ENCODE measurements at places on chromosomes 11 and 22.
A peak's percentile ranks its signal among the peaks of the same experiment; 100 is the strongest.

DNA sequence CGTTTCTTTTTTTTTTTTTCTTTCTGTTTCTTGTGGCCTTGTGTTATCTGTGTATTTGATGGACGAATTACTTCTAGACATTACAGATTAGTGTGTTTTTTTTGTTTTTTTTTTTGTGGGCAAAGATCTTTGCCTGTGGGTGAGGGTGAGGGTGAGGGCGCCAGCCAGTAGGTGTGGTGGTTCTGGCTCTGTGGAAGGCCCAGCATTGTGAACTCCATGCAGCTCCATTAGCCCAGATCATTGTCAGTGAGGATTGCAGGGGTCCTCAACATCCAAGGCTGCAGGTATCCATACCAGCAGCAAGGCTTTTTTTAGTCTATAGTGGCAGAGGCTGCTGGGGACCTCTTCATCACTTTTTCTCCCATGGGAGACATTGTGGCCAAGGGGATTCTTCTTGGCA is 13.7 kb downstream of the BIRC2 start:
- DNase-seq = no peak

DNA sequence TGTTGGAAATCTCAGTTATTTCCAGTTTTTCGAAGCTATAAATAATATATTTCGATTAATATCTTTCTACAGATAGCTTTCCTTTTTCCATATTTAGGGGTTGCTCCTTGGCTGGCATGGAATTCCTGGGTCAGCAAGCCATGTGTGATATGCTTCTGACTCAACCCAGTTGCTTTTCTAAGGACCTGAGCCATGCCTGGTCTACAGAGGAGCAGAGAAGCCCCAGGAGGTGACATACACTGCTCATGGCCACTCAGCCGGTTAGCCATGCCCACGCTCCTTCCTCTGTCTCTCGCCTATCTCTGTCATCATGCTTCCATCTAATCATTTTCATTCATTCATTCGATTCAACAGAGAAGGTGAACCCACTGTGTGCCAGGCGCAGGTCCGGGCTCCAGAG is 23.2 kb upstream of the PDGFB start:
- no peak for DNase-seq

- DNase-seq = no peak
These were observed 24.1 kb downstream of the SIK3 start for GRCh38 chr11:117074119-117074518.

DNA sequence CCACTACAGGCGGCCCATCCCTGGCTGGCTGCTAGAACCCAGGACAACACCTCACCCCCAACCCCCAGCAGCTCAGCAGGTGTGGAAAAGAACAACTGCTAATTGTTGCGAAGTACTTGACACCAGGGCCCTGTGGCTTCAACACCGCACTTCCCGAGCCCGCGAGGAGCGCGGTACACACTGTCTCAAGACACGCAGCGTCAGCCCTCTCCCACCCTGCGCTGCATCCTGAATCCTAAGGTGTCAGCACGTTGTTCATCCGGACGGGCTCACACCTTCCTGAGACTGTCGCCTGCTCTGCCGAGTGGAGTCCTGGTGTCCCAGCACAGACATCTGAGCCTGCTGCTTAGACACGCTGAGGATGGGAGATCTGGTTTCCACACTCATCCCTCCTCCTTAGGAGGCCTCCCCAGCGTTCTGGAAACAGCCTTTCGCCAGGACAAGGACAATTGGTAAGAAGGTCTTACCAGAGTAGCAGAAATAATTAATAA is 1336.2 kb downstream of the BRD1 start:
- no peak for DNase-seq

- no peak for DNase-seq
These were observed 84.0 kb upstream of the CTSC start for GRCh38 chr11:88421530-88421929.

- DNase-seq = no peak
These were observed 67.7 kb upstream of the SORL1-AS1 start for GRCh38 chr11:121520243-121521144.

GRCh38 chr11:63839508-63840355 is 822 bp downstream of the MARK2 start:
- DNase-seq = peak; percentile 16

- DNase-seq = no peak
These were observed 35.9 kb downstream of the KCNQ1OT1 start for GRCh38 chr11:2663915-2664314.

- no peak for DNase-seq
These were observed 63.4 kb downstream of the NAT10 start for GRCh38 chr11:34168642-34169420.

DNA sequence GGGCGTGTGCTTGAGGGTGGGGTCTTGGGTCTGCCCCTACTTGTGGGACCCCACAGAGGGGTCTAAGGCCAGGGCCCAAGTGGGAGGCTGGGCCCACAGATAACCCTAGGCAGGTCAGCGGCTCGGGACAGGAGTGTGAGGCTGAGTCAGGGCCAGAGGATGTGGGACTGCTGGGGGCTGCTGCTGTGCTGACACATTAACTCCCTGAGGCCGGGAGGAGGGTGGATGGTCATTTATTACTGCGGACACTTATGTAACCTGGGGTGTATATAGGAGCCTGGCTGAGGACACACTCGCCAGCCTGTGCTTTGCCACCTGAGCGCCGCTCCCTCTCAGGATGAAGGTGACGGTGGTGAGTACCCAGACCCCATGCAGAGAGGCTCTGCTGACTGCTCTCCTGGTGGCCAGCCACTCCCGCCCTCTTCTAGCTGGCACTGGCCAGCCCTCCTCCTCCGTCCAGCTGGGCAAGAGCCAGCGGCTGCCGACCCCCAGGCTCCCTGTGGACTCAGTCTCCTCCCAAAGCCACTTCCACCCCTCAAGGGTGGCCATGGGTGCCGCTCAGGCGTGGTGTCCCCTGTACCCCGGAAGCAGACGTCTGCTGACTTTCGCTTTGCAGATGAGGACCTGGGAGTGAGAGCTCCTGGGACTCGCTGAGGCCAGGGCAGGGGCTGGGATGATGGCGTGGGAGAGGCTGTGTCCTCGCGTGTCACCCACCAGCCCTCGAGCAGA is at the start of gene MIOX:
TSS of gene MIOX (plus strand) at position 299 of the 729 bp plus-strand sequence. CDS start at position 338, 39 bp downstream.
- no peak for DNase-seq

DNA sequence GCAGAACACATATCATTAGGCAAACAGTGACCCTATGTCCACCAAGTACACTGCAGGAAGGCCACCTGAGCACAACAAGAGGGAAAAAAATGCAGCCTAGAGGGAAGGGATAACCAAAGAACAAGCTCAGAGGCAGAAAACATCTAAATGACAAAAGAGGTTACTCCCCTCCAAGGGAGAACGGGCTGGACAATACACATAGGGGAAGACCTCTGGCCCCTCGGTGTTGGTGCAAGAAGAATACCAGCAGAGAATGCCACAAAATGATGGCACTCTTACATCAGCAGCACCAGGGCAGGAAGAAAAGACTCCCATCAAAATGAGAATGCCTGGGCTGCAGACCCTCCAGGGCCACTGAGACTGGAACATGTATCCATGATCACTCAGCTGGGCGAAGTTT is 66.6 kb upstream of the OPCML start:
- DNase-seq = no peak

GRCh38 chr11:18394928-18395734 is 768 bp downstream of the LDHA start:
- DNase-seq = no peak

DNA sequence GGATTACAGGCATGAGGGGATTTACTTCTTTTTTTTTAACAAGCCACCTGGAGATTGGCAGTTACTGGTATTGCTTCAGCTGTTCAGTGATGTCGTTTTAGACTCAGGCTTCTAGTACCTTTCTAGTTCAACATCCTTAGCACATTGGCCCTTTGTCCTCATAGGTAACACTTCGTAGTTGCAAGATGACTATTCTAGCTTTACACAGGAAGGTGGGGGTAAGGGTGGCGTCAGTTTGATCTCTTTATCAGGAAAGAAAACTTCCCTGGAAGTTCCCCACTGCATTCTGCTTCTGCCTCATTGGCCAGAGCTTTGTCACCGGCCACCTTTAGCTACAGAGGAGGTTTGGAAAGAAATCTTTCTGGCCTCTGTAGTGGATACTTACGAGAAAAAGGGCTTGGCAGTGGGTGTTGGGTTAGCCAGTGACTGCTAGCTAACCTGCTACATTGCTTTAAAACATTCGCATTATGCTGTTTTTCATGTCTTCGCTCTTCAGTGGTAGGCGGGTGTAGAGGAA is 40.7 kb downstream of the SFI1 start:
- DNase-seq = no peak

GRCh38 chr11:9462806-9463537 is 2.2 kb downstream of the ZNF143 start:
- DNase-seq = no peak

DNA sequence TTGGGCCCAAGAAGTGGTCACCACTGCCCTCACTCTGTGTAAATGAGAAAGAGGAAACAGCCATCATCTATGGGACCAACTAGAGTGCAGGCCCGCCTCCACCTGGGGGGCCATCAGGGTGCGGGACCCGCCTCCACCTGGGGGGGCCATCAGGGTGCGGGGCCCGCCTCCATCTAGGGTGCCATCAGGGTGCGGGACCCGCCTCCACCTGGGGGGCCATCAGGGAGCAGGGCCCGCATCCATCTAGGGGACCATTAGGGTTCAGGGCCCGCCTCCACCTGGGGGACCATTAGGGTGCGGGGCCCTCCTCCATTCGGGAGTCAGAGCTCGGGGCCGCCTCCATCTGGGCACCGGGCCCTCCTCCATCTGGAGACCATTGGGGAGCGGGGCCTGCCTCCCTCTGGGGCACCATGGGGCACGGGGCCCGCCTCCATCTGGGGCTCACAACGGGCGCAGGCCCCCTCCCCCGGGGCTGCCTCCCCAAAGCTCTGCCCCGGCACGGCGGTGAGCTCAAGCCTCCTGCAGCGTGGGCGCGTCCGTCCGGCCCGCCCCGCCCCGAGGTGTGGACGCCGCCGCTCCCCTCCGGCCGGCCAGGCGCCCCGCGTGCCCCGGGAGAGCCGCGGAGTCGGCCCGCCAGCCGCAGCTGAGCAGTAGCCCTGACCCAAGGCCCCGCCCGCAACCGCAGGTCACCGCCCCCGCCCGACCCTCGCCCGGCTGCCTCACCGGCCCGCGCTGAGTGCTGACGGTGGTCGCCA is 512 bp downstream of the TOLLIP start:
- peak; percentile 9 for DNase-seq

DNA sequence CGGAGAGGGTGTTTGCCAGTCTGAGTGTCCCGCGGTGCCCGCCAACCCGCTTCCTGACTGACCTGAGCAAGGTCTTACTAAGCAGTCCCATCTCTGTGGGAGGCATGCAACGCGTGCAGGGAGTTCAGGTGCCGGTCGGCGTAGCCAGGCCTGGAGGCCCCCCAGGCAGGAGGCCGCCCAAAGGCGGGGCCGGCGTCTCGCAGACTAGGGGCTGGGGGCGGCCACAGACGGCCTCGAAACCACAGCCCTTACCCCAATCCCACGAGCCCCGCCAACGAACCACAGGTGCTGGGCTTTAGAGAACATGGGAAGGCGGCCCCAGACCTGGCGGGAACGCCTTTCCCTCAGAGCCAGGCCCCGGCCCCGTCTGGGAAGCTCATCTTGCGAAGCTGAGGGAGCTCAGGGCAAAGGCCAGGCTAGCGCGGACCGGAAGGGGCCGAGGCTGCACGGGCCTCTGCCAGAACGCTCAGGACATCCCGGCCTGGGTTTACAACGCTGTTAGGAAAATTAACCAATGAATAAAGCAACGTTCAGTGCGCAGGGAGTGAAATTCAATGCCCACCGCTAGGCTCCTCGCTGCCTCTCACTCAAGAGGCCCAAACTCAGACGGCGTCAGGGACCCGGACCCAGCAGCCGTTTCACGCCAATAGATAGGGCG is 2.1 kb upstream of the MTFP1 start:
- DNase-seq = peak; percentile 24

GRCh38 chr22:32576553-32577253 is 102.1 kb downstream of the FBXO7 start:
- DNase-seq = no peak

GRCh38 chr22:25645964-25646363 is 81.5 kb downstream of the GRK3 start:
- no peak for DNase-seq

DNA sequence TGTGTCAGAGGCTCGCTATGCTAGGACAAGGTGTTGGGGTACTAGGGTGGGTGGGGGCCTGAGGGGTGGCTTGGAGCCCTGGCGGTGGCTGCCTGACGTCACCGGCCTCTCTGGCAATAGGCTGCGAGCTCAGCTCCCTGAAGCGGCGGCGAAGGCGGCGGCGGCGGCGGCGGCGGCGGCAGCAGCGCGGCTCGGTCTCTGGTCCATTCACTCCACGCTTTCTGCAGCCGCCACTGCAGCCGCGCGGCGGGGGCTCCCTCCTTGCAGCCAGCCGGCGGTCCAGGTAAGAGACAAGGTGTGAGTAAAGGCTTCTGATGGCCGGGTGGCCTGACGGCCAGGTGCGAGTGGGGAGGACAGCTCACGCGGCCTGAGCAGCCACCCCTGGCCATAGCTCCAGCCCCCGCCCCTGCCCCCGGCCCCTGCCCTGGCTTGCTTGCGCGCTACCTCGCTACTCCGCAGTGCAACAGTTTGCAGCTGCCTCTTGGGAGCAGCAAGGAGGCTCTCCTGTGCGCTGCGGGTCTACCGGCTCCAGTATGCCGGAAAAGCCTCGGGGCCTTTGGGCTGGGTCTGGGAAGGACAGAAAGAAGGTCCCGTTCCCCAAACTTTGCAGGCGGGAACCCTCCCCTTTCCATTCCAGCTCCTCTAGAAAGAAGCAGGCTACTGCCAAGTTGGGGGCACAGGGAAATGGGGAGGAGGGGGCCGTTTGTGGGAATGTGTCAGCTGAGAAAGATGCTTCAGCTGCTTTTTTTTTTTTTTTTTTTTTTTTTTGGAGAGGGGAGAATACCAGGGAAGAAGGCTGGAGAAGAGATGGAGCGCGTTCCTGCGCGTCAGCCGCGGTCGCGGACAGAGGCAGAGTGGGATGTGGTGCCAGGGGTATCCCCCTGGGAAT is at the start of gene C11orf87:
TSS of gene C11orf87 (plus strand) at position 210 of the 889 bp plus-strand sequence. CDS start 1,444 bp downstream, outside the sequence.
- no peak for DNase-seq
